ENCODE measurements at places on chromosomes 13 and 19.

DNA sequence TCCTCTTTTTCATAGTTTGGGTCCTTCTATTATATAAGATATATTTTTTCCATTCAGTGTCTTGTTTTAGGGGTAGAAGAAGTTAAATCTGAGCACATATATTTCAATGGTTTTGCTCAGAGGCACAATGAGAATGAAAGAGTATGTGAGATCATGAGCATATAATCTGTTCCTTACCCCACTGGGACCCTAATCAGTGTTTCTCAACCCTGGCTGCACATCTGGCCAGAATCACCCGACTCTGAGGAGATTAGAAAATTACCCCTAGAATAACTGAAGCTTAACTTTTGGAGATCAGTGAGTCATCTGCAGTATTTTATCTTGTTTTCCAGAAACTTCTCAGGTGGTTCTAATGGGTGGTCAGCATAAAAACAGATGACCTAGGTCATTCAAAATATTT lies 782 bp downstream of the CYSLTR2 start:
- DNase-seq, result no peak

DNA sequence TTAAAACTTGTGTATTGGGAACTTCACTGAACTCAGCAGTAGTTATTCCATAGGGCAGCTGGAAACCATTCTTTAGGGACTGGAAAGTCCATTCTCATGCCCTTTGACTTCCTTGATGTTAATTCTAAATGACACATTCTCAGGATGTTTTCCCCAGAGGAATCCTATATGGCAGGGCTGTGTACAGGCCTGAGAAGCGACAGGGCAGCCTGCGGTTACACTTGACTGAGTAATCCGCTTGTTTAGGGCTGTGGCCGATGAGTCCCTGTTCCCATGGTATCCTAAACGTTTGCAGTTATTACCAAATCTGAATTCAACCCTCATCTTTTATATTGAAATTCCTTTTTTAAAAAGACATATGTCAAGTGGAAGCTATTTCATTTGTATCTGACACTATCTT lies 83.5 kb downstream of the COL4A2 start:
- DNase-seq, result no peak

- no peak for DNase-seq
Observed at GRCh38 chr19:16400911-16401591, 70.7 kb downstream of the EPS15L1 start.

DNA sequence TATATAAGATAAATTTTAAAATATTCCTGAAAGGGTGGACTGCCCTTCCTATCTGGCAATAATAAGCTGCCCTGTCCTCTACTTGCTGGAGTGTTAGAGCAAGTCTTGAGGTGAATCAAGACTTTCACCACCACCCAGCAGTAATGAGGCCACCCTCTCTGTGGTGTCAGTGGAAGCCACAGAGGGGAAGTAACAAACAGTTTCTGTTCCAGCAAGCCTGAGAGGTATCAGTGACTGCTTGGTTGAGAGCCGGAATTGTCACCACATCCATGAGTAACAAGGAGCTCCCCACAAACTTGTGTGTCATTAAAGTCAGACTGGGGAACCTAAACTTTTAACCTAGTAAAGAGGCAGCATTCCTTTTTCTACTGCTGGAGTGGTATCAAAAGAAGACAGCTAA lies 532.7 kb upstream of the SPRY2 start:
- DNase-seq, result no peak

DNA sequence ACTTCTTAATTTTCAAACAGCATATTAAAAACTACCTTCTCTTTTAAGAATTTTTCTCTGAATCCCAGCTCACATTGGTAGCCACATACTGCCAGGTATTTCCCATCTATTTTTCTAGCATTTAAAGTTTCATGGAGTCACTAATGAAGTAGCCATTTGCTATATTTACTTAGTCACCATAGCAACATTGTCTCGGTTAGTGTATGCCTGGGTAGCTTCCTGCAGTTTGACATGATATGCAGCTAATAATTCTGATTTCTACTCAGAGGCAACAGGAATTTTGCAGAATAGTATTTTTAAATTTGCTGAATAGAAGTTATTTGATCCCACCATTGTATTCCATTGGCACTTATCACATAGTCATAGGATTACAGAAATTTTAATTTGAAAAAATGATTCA lies 30.9 kb upstream of the KCTD4 start:
- DNase-seq, result peak; percentile 40

GRCh38 chr13:85601526-85601925 lies 197.7 kb downstream of the SLITRK6 start:
- no peak for DNase-seq

DNA sequence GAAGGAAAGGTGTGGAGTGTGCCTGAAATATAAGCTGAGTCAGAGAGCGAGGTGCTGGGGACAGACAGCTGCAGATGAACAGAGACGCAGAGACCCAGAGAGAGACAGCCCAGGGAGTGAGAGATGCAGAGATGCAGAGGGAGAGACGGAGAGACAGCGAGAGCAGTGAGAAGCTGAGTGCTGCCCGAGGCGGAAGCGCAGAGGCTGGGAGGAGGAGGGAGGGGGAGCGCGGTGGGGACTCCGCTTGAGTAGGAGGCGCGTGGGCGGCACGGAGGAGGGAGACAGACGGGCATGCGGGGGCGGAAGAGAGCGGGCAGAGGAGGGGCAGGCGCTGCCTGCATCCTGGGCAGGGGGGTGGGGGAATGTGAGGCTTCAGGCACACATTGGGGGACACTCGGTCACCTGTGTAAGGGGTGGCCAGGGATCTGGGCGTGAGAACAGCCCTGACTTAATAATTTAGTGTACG lies 25.7 kb downstream of the SLC8A2 start:
- no peak for DNase-seq

- no peak for DNase-seq
Observed at GRCh38 chr19:46410205-46411087, 2.9 kb downstream of the CCDC8 start.

GRCh38 chr13:67860315-67860714 lies 630.2 kb upstream of the PCDH9 start:
- no peak for DNase-seq
